ENCODE measurements at places on chromosomes 4 and X. TPM values are rescaled to one million over a fixed set of nuclear protein-coding genes. Genes with fewer than 3 reads are reported as not detected.

DNA sequence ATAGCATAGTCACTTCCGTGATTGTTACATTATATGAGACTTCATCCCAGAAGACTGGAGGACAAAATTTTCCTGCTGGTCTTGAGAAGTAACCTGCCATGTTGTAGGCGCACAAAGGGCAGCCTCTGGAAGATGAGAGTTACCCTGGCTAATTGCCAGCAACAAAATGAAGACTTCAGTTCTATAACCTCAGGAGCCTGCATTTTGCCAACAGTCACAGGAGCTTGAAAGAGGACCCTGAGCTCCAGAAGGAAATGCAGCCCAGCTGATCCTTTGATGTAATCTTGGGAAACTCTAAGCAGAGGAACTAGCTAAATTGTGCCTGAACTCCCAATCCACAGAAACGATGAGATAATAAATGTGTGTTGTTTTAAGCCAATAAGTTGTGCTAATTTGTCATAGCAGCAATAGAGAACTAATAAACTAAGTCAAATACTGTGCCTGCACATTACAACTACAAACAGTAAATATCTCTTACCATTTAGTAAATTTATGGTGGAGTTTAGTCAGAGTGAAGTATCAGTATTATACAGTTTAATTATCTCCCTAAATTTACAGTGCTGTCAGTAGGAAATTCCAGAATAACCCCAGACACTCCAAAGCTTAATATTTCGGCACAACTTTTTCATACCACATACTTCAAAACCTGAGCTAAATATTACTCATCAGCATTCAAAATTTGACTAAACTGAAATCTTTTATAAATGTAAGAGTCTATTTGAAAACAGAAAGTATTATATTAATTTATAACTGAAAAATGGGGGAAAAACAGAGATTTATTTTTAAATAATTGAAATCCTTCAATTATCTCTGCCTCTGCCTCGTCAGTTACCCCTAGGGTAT, 90.1 kb upstream of the MAPK10 start:
- H3K27ac ChIP-seq = no peak overlapping the region
- H3K36me3 ChIP-seq = no peaks in the 10 kb centered on the region
- no peak overlapping the region for H3K4me3 ChIP-seq
- no peaks in the 10 kb centered on the region for H3K27me3 ChIP-seq
- no peak for DNase-seq

GRCh38 chr4:8607603-8608481, 15.3 kb downstream of the CPZ start:
- no peak overlapping the region for H3K4me3 ChIP-seq
- no peak overlapping the region for H3K27ac ChIP-seq
- DNase-seq = peak; percentile 15
- H3K27me3 ChIP-seq = no peaks in the 10 kb centered on the region
- no peaks in the 10 kb centered on the region for H3K4me1 ChIP-seq

DNA sequence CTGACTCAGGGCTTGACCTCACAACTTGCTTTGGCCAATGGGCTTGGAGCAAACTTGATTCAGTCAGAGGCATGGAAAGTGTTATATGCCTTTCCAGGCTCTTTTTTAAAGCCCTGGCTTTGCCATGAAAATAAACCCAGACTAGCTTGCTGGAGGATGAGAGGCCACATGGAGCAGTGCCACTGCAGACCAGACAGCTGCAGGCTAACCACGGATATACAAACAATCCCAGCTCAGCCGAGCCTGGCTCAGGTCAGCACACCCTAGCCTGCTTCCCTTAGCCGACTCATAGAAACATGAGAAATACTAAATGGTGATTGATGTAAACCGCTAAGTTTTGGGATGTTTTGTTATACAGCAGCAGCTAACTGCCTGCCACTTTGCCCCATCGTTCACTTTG, 345.1 kb downstream of the ARHGAP10 start:
- H3K4me3 ChIP-seq = no peak overlapping the region
- H3K4me1 ChIP-seq = no peaks in the 10 kb centered on the region
- DNase-seq = no peak
- H3K27me3 ChIP-seq = no peaks in the 10 kb centered on the region
- H3K27ac ChIP-seq = no peak overlapping the region
- H3K36me3 ChIP-seq = peaks cover 34% of the 10 kb centered on the region

- H3K4me1 ChIP-seq = no peaks in the 10 kb centered on the region
- no peak overlapping the region for H3K27ac ChIP-seq
- H3K36me3 ChIP-seq = no peaks in the 10 kb centered on the region
- DNase-seq = no peak
Observed at GRCh38 chr4:3674479-3674851, 91.7 kb upstream of the ADRA2C start.

DNA sequence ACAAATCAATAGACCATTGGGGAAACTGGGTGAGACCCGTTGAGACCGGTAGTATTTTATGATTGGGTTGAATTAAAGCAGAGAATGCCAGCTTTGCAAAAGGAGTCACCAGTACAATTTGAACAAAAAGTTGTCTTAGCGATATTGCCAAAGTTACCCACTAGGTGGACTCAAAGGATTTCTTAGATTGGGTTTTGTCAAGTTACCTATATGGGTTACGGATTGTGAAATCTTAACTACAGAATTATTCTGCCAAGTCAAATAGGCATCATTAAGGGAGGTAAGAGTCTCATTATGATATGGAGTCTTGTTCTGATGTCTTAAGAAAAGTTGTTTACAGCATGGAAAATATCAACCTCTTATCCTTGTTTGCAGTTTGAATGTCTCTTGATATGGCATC, 15.0 kb upstream of the CT47A1 start:
- no peak overlapping the region for H3K27ac ChIP-seq
- no peaks in the 10 kb centered on the region for H3K27me3 ChIP-seq
- DNase-seq = no peak
- H3K4me3 ChIP-seq = no peak overlapping the region
- no peaks in the 10 kb centered on the region for H3K36me3 ChIP-seq

DNA sequence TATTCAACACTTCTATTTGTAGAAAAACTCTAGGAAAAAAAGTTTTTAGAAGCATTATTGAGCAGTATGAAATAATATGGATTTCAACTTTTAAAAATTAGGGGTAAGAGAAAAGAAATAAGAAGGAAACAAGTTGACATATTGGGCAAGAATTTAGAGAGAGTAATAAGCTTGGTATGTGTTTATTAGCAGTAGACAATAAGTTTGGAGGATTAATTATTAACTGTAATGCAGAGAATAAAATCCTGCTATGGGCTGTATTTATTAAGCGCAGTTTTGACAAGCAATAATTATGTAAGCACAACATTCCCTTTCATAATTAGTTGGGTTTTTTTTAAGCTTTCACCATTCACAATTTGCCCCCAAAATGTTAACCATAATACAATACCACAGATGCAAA, 162.7 kb upstream of the SLC7A11 start:
- no peak overlapping the region for H3K4me3 ChIP-seq
- no peaks in the 10 kb centered on the region for H3K4me1 ChIP-seq
- no peak for DNase-seq
- no peak overlapping the region for H3K27ac ChIP-seq
- no peaks in the 10 kb centered on the region for H3K27me3 ChIP-seq

GRCh38 chrX:74232859-74233258, 71.1 kb upstream of the ZCCHC13 start:
- H3K36me3 ChIP-seq = no peaks in the 10 kb centered on the region
- H3K4me1 ChIP-seq = no peaks in the 10 kb centered on the region
- H3K27ac ChIP-seq = no peak overlapping the region
- H3K27me3 ChIP-seq = no peaks in the 10 kb centered on the region

- no peaks in the 10 kb centered on the region for H3K27me3 ChIP-seq
- no peaks in the 10 kb centered on the region for H3K36me3 ChIP-seq
- no peak overlapping the region for H3K4me3 ChIP-seq
- H3K4me1 ChIP-seq = no peaks in the 10 kb centered on the region
- no peak for DNase-seq
Observed at GRCh38 chr4:105807496-105807895, 87.8 kb upstream of the NPNT start.

DNA sequence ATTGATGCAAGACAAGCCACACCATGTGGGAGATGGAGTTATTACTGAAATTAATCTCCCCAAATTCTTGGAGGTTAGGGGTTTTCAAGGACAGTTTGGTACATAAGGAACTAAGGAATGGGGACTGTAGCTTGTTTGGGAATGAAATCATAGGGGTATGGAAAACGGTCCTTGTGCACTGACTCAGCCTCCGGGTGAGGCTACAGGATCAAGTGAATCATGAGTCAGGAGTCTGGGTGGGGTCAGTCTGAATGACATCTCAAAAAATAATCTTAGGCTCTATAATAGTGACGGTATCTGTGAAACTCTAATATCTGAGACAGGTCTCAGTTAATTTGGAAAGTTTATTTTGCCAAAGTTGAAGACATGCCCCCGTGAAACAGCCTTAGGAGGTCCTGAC, 128.5 kb upstream of the CYSLTR1 start:
- H3K27me3 ChIP-seq = no peaks in the 10 kb centered on the region
- no peak overlapping the region for H3K4me3 ChIP-seq
- no peaks in the 10 kb centered on the region for H3K36me3 ChIP-seq

DNA sequence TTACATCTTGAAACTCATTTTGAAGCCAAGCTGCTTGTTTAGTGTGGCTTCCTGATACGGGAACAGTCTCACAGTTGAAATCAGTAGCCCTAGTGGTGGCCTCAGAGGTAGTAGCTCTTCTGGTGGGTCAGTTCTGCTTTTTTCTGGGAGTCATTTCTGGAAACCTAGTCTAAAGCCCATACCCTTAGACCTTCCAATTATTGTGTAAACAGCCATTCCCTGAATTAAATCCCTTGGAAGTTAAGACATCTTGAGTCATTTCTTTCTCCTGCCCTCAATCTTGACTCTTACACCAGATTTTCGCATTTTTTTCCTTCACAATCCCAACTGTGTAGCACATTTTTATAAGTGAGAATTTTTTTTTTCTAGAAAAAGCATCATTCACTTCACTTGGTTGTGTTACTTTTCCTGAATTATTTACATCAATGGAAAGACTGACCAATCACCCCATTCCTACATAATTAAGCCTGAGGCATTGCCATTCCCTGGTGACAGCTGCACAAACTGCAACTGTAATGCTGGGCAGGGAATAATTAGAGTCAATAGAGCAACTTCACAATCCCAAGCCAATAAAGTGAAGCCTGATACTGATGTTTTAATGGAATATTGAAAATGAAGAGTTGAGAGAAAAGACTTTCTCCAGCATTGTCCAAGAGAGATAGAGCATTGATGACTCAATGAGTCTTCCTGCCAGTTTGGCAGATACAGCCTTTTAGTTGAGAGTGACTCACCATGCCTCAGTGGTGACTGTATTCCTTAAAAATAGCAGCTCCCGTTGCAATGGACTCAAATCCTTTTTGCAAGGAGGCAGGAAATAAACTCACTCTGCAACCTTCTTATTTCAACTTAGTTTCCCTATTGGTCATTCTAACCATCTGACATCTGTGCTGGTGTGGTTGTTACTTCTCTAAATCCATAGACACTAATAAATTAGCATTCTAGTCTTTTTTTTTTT, 13.0 kb upstream of the SEPSECS start:
- H3K4me1 ChIP-seq = peaks cover 4% of the 10 kb centered on the region
- H3K27ac ChIP-seq = no peak overlapping the region
- H3K36me3 ChIP-seq = peaks cover 19% of the 10 kb centered on the region
- no peak overlapping the region for H3K4me3 ChIP-seq
- no peak for DNase-seq

- H3K4me1 ChIP-seq = no peaks in the 10 kb centered on the region
- DNase-seq = no peak
- no peaks in the 10 kb centered on the region for H3K27me3 ChIP-seq
- H3K4me3 ChIP-seq = no peak overlapping the region
Observed at GRCh38 chrX:39144323-39144722, 343.1 kb downstream of the MID1IP1 start.

DNA sequence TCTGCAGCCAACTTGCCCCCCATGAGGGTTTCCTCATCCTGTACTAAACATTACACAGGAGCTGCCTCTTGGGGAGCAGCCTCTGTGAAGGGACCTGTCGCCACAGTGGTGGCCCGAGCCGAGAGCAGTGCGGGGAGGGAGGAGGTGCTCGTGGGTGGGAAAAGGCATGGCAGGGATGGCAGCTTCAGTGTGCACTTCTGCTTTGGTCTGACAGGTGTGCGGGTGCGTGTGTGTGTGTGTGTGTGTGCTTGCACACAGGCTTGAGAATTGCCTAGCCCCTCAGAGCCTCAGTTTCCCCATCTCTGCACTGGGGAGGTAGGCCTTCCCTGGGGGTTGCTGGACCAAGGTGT, 3.9 kb downstream of the SH3TC1 start:
- no peaks in the 10 kb centered on the region for H3K27me3 ChIP-seq
- no peak for DNase-seq
- H3K36me3 ChIP-seq = no peaks in the 10 kb centered on the region
- peaks cover 20% of the 10 kb centered on the region for H3K4me1 ChIP-seq
- no peak overlapping the region for H3K27ac ChIP-seq
- no peak overlapping the region for H3K4me3 ChIP-seq

- no peak overlapping the region for H3K4me3 ChIP-seq
- H3K27ac ChIP-seq = no peak overlapping the region
- no peaks in the 10 kb centered on the region for H3K27me3 ChIP-seq
- no peak for DNase-seq
- H3K4me1 ChIP-seq = no peaks in the 10 kb centered on the region
- no peaks in the 10 kb centered on the region for H3K36me3 ChIP-seq
Observed at GRCh38 chr4:41628936-41629335, 91.0 kb downstream of the LIMCH1 start.

DNA sequence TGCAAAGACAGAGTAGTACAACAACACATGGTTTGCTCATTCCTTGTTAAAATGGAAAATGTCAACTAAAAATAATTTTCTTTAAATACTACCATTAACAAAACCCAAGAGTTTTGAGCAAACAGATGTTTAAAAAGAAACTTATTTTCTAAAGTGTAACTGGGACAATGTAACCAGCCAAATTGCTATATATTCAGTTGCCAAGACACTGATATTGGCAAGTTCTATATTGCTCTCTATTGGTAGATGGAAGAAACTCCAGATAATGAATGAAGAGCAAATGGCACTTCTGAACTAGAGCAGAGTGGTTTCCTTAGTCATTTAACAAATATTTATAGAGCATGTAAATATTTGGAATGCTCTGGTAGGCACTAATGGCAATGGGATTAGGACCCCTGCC, 966.2 kb downstream of the RPA4 start:
- no peak for DNase-seq
- H3K4me1 ChIP-seq = no peaks in the 10 kb centered on the region
- no peak overlapping the region for H3K4me3 ChIP-seq
- no peak overlapping the region for H3K27ac ChIP-seq

DNA sequence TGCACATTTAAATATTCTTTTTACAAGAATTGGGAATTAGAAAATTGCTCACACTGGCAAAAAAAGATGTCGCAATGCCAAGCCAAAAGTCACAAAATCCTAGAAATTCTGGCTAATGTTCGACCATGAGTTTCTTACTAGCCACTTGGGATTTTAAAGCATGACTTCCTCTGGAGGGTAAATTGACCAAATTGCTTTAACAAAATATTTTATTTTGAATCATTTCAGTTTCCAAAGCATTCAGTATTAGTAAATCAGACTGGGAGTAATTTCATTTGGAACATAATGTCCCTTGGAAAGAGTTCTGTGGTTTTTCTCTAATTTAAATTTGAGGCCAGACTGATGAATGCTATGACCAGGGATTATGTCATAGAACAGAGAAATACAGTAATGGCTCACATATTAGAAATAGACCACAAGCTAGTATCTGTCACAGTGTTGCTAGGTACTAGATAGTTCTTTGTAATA, 7.6 kb upstream of the CXCL5 start:
- H3K4me3 ChIP-seq = no peak overlapping the region
- no peaks in the 10 kb centered on the region for H3K27me3 ChIP-seq
- H3K36me3 ChIP-seq = no peaks in the 10 kb centered on the region
- DNase-seq = no peak

PPP4R3C gene
- total RNA-seq = not detected

PAGE1 gene
- total RNA-seq = not detected

TEX13B gene
- not detected for total RNA-seq

OPN1MW2 gene
- not detected for total RNA-seq

CNGA1 gene
- not detected for total RNA-seq

ZBTB49 gene
- 14.0 TPM for total RNA-seq

SPATA18 gene
- total RNA-seq = not detected

PPP1R2C gene
- total RNA-seq = not detected

SMIM10L2A gene
- 3.2 TPM for total RNA-seq

Measured in T-cell (primary cell).